Ascending aorta (tissue), 2 donors: ENCODE measurements at places on chromosomes 7 and 10.
A peak's percentile ranks its signal among the peaks of the same experiment; 100 is the strongest.

- no peak for DNase-seq
These were observed 280.0 kb downstream of the DGKB start for GRCh38 chr7:14622559-14622958.

DNA sequence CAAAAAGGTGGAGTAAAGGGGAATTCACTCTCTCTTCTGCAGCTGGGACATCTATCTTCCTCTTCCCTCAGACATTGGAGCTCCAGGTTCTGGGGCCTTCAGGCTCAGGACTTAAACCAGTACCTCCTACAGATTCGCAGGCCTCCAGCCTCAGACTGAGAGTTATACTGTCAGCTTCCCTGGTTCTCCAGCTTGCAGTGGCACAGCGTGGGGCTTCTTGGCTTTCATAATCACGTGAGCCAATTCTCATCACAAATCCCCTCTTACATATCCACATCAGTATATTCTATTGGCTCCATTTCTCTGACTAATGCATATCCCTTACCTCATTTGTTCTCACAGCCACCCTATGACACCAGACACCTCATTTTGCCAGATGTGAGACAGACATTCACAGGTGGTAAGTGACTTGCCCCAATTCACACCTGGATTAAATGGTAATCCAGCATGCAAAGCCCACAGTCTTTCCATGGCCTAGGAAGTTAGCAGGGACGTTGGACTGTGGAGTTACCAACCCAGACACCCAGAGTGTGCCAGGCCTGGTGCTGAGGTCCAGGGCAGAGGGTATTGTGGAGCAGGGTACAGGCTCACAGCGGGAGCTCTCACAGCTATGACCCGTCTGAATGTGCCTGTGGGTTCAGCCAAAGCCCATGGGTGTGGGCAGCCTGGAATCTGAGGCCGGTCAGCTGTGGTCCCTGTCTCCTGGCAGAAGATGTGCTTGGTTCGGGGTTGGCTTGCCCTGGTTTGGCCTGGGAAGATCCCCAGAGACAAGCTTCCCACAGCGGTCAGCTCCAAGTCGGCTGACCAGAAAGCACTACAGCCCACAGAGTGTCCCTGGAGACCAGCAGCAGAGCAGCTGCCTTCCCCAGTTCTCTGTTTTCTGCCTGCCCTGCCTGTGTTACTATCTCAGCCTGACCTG lies 18.4 kb upstream of the ZCCHC24 start:
- no peak for DNase-seq

GRCh38 chr10:58963723-58964124 lies 212.7 kb upstream of the PHYHIPL start:
- DNase-seq, result no peak

GRCh38 chr7:83161186-83161585 lies 1.5 kb downstream of the PCLO start:
- no peak for DNase-seq

DNA sequence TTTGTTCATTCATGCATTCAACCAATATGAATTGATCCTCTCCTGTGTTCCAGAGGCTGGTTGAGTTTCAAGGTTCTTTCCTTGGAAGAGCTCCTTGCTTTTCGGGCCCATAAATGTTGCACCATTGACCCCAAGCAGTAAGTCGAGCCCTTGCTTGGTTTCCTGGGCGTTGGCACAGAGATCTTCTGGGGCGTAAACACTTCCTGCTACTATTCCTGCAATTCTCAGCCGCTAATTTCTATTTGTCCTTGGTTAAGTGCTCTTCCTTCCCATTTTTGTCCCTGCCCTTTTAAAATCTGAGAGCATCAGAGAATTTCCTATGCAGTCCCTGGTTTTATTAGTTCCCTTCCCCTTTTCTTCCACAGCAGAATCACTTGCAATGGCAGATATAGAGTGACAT lies 44.1 kb upstream of the ADRB1 start:
- DNase-seq, result no peak

GRCh38 chr7:6436385-6436685 lies 11.4 kb downstream of the DAGLB start:
- DNase-seq, result no peak

DNA sequence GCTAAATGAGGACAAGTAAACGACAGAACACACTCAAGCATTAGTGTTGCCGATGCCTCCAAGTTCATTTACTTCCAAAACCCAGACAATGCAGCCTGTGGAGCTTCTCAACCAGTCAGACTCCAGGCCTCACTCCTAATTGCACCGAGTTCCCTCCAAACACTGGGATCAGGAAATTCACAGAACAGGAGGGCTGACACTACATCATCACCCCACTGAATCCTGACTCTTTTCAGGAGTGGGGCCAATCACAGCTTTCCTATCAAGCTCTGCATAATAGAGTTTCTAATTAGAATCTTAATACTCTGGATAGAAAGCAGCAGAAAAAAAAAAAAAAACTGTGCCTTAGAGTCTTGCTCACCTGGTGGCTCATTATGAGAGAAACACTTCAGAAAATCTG lies 103.7 kb downstream of the GLI3 start:
- DNase-seq, result no peak

- no peak for DNase-seq
These were observed 38.1 kb downstream of the COL13A1 start for GRCh38 chr10:69839696-69840345.

- DNase-seq, result no peak
These were observed 69.7 kb upstream of the FHIP2A start for GRCh38 chr10:114751856-114752255.

GRCh38 chr7:111092406-111093236 lies 1.7 kb downstream of the LRRN3 start:
- DNase-seq, result no peak

DNA sequence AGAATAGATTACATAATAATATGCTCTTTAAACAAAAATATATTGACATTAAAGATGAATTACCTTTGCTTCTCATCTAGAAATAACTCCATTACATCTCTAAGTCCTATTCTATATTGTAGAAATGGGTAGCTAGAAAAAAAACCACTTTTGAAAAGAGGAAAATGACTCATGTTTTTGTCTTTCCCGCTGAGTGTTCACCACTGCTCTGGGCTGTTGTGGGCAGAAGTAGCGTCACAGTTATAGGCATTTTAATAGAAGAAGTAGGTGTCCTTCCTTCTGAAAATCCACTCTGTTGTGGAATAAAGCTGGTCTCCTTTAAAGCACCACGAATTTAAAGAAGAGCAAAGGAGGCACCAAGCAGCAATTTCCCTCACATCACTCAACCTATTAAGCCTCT lies 117.6 kb upstream of the NFE2L3 start:
- DNase-seq, result no peak

GRCh38 chr10:119531067-119531466 lies 11.5 kb downstream of the RGS10 start:
- no peak for DNase-seq

DNA sequence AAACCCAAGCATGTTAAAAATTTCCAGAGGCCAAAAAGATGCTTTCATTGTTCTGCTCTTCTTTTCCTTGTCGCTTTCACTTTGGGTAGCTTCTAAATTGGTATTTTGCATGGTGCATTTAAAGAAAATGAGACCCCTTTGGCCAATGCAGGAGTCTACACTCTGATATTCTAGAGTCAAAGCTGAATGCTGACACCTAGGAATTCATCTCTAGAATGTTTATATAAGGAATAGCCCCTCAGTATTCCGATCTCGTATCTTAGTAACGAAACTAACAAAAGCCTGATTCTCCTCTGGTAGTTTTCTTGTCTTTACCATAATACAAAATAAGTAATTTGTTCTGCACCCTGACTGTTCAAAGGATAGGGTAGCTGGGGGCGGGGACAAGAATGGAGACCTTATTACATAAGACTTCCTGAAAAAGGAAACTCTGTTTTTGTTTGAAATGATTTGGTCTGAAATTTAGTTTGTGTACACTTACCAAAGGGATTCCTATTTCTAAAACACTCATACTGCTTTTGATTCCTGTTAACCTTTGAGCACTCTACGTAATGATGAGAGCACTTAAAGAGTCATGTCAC lies 17.1 kb downstream of the IKZF1 start:
- no peak for DNase-seq

GRCh38 chr7:114997487-114998404 lies 75.9 kb downstream of the MDFIC start:
- DNase-seq, result no peak

- DNase-seq, result no peak
These were observed 7.4 kb downstream of the CREB5 start for GRCh38 chr7:28419716-28420115.

- DNase-seq, result no peak
These were observed 752 bp downstream of the THSD7A start for GRCh38 chr7:11831156-11831735.

- DNase-seq, result no peak
These were observed 74.7 kb downstream of the DNAH11 start for GRCh38 chr7:21617513-21617912.

DNA sequence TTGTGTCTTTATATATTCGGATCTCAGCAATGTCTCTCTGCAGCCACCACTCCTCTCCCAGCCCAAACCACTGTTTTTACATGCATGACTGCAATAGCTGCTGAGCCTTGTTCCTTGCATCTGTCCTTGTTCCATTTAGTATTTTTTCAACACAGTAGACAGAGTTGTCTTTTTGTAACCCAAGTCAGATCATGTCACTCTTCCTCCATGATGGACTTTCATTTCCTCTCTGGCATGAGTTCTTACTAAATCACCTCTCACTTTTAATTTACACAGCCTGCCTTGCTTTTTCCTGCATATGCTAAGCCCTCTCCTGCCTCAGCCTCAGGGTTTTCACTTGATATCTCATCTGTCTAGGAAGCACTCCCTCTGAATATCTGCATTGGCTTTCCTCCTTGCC lies 353.2 kb downstream of the HGF start:
- no peak for DNase-seq

DNA sequence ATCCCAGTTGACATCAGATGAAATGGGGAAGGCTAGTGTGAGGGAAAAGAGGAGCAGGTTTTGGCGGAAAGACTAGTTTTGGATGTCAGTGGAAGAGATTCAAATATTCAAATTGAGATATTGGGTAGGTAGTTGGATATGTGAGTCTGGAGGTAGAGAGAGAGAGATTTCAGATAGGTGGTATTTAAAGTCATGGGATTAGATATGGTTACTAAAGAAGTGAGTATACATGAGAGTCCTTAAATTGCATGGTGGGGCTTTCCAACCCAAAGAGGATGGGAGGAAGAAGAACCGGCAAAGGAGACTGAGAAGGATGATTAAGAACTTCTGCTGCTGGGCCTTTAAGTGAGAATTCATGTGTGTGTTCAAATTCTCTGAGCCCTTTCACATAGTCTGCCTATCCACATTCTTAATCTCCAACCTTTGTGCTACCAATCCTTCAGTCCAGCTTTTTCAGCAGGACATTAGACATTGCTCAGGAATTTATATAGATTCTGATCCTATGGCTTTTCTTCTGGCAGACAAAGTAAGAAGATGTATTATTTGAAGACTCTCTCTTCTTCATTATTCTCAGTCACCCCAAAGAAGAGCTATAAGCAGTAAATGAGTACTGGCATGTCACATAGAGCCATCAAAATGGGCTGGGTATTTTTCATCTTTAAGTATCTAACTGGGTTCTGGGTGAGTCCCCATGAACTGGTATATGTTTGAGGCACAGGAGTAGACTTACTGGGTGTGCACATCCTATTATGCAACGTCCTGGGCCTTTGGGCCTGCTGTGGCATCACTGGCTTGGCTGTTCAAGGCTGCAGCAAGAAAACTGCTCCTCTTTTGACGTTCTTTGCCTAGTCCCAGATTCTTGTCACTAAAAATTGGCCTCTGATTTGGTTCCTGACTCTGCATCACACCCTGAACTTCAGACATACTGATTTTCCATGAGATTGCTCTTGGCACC lies 33.6 kb downstream of the ST7 start:
- no peak for DNase-seq

DNA sequence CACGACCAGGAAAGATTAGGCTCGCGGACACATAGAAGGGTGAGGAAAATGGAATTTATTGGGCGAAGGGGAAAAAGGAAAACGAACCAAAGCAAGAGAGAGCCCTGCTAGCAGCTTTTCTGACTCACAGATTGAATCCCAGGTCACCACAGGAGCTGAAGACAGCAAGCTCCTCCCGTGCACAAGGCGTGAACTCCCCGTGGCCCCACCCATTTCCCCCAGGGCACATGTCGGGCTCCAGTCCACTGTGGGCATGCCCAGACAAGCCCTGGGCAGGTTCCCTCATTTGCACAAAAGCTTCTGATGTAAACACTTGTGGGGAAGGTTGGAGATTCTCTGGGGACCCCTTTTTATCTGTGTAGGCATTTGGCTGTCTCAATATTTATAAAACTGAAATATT lies 582.4 kb downstream of the SUGCT start:
- DNase-seq, result peak; percentile 37

- DNase-seq, result no peak
These were observed 77.1 kb downstream of the MPLKIP start for GRCh38 chr7:40057292-40057691.

GRCh38 chr10:75880031-75880775 lies 448.8 kb downstream of the LRMDA start:
- DNase-seq, result no peak

GRCh38 chr7:12111422-12112405 lies 99.4 kb upstream of the TMEM106B start:
- no peak for DNase-seq

DNA sequence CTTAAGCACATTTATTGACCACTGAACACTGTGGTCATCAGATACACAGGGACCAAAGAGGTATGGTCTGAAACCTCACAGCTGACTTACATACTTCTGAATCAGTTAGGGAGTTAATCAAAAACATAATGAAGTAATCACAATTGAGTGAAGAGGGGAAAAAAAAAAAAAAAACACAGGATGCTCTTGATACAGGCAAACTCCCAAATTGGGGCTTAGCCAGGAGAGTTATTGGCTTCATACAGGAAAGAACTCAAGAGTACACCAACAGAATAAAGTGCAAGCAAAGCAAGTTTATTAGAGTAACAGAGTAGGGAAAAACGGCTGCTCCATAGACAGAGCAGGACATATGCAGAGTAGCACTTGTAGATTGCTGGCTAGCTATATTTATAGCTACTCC lies 917.0 kb downstream of the CNTNAP2 start:
- no peak for DNase-seq

DNA sequence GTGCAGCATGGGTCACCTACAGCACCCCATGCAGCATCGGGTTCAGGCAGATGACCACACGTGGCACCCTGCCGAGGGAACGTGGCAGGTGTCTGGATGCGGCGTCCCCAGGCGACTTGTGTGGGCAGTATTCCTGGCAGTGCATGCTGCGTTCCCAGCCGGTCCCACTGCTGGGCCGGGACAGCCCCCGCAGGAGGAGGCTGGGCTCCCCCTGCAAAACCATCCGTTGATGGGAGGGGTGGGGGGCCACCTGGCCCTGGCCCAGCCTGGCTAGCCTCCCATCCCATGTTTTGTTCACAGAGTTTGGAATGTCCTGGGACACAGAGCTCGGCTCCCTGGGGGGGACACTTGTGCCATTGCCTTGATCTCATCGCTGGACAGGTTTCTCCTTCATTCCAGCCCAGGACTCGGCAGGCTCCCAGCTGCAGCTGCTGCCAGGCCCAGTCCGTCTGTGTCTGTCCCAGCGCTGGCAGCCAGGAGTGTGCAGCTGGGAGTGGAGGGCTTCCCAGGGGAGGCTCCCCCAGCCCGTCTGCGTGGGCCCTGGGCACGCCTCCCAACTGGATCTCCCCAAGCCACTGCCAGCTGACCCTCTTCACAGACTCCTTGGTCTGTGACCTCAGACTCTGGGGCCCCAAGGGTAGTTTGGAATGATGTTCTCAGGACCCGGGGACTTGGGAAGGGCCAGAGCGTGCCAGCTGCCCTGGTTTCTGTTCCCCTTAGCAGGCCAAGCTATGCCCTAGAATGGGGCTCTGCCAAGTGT lies 32.6 kb downstream of the TMEM270 start:
- peak; percentile 93 for DNase-seq
